Sigmoid colon (tissue), 7 donors: ENCODE measurements at places on chromosomes 1 and 21. TPM values are rescaled to one million over a fixed set of nuclear protein-coding genes. Genes with fewer than 3 reads are reported as not detected.

Gene ACTA1
- 0.36 TPM for total RNA-seq

Gene CSRP1
- 6,498 TPM for total RNA-seq

Gene KCNC4
- 6.4 TPM for total RNA-seq

Gene MACF1
- total RNA-seq, result 355 TPM

DNA sequence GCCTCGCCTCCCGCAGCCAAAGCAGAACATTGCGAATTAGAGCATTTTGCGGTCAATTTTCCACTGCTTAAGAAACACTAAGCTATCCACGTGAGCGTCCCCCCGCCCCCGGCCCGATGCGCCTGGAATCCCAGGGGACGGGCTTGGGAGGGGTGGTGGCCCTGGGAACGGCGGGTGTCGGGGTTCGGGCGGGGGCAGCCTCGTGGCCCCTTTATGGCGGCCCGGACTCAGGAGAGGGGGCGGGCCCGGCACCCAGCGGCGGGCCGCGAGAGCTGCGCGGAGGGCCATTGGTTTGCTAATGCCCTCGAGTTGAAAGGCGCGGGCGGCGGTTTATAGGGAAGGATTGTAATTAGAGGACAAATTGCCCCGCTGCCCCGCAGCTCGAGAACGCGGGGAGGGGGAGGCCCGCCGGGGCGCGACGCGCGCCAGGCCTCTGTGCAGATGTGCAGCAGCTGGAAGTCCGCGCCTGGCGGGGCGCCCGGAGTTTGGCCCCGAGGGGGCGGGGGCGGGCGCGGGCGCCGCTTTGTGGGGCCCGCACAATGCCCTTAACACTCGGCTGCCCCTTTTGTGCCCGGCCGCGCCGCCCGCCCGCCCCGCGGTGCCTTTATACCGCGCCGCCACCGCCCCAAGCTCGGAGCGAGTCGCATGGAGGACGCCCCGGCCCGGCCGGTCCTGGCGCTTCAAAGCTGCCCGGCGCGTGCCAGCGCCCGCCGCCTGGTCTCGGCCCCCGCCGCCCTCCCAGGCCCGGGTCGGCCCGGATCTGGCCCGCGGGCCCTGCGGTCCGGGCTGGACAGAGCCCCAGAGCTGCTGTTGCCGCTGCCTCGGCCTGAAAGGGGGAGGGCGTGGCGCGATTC, 1.9 kb upstream of the HES3 start:
- H3K27ac ChIP-seq, result no peak overlapping the region
- H3K36me3 ChIP-seq, result no peaks in the 10 kb centered on the region
- H3K27me3 ChIP-seq, result peaks cover 81% of the 10 kb centered on the region
- peaks cover 22% of the 10 kb centered on the region for H3K4me1 ChIP-seq

GRCh38 chr1:70222716-70223235, 1.6 kb downstream of the SRSF11 start:
- peak overlapping the region; percentile 72 for H3K4me3 ChIP-seq
- peak overlapping the region; percentile 94 for H3K27ac ChIP-seq
- DNase-seq, result no peak
- H3K36me3 ChIP-seq, result no peaks in the 10 kb centered on the region
- no peaks in the 10 kb centered on the region for H3K4me1 ChIP-seq

- H3K4me1 ChIP-seq, result no peaks in the 10 kb centered on the region
- H3K27me3 ChIP-seq, result no peaks in the 10 kb centered on the region
- H3K36me3 ChIP-seq, result peaks cover 3% of the 10 kb centered on the region
- DNase-seq, result no peak
- H3K4me3 ChIP-seq, result no peak overlapping the region
- H3K27ac ChIP-seq, result no peak overlapping the region
Measured at GRCh38 chr1:50505427-50505826, 82.2 kb upstream of the DMRTA2 start.

- H3K36me3 ChIP-seq, result no peaks in the 10 kb centered on the region
- no peaks in the 10 kb centered on the region for H3K27me3 ChIP-seq
- H3K4me1 ChIP-seq, result peaks cover 15% of the 10 kb centered on the region
- DNase-seq, result no peak
Measured at GRCh38 chr1:178628637-178629251, 96.3 kb upstream of the RALGPS2 start.

DNA sequence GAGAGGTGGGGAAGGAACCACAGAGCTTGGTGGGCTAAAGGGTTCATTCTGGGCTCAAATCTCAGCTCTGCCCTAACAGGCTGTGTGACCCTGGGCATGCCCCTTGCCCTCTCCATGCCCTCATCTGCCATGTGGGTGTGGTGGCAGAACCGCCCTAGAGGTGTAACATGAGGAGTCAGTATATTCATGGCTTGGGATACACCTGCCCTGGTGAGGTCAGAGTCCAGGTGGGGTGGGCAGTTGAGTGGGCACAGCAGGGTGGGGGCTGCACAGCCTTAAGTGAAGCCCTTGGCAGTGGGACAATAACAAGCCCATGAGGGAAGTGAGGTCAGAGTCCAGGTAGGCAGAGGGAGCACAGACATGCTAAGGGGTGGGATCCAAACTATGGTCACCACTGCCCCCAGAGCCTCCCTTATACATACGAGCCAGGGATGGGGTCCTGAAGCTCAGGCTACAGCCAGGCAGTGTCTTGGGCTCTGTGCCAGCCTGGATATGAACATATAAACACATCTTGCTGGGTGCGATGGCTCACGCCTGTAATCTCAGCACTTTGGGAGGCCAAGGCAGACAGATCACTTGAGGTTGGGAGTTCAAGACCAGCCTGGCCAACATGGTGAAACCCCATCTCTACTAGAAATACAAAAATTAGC, 59.0 kb upstream of the EFHD2 start:
- H3K4me1 ChIP-seq, result no peaks in the 10 kb centered on the region
- H3K36me3 ChIP-seq, result no peaks in the 10 kb centered on the region
- H3K27ac ChIP-seq, result no peak overlapping the region

- DNase-seq, result no peak
- peaks cover 99% of the 10 kb centered on the region for H3K4me1 ChIP-seq
- no peaks in the 10 kb centered on the region for H3K36me3 ChIP-seq
- peak overlapping the region; percentile 44 for H3K27ac ChIP-seq
- no peaks in the 10 kb centered on the region for H3K27me3 ChIP-seq
- H3K4me3 ChIP-seq, result no peak overlapping the region
Measured at GRCh38 chr1:164604541-164604940, 45.6 kb downstream of the PBX1 start.

DNA sequence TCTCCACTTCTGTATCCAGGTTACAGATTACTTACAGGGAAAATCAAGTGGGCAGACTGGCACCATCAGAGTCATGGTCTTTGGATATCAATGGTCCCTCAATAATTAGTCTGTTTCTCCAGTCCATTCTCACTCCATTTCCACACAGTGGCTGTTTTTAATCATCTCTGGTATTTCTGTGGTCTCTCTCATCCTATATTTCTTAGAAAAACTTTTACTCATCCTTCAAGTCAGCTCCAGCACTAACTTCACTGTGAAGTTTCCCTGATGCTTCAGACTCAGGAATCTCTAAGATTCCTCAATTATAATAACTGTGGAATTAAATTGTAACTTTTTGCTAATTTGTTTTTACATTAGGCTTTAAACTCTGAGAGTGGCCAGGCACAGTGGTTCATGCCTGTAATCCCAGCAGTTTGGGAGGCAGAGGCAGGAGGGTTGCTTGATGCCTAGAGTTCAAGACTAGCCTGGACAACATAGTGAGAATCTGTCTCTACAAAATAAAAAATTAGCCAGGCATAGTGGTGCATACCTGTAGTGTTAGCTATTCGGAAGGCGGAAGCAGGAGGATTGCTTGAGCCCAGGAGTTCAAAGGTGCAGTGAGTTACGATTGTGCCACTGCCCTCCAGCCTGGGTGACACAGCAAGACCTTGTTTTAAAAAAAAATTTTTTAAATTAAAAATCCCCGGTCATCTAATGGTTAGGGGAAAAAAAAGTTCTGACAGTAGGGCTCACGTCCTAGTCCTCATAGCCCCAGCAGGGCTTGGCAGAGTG, 10.6 kb downstream of the CD160 start:
- DNase-seq, result no peak
- no peak overlapping the region for H3K27ac ChIP-seq
- H3K4me3 ChIP-seq, result no peak overlapping the region

- no peaks in the 10 kb centered on the region for H3K36me3 ChIP-seq
- H3K27ac ChIP-seq, result no peak overlapping the region
- no peak overlapping the region for H3K4me3 ChIP-seq
- no peaks in the 10 kb centered on the region for H3K4me1 ChIP-seq
- H3K27me3 ChIP-seq, result no peaks in the 10 kb centered on the region
- DNase-seq, result no peak
Measured at GRCh38 chr1:65021795-65022194, 55.4 kb upstream of the JAK1 start.

- no peak overlapping the region for H3K27ac ChIP-seq
- no peak for DNase-seq
- H3K4me3 ChIP-seq, result no peak overlapping the region
- H3K27me3 ChIP-seq, result no peaks in the 10 kb centered on the region
- H3K36me3 ChIP-seq, result no peaks in the 10 kb centered on the region
Measured at GRCh38 chr1:91130256-91130985, 108.6 kb upstream of the ZNF644 start.

DNA sequence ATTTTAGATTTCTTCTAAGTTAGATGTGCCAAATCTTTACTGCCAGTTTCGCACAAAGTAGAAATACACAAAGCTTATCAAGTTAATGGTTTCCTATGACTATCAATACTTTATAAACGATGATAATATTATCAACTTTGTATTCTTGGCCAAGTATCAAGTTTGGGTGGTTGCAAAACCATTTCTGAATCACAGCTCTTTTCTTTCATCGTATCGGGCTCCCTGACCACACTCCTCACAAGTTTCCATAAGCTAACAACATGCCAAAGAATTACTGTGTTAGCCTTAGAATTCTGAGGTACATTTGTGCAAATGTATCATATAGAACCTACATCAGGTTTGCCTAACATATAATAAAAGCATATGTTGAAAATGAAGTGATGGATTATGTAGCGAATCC, 311.0 kb downstream of the KCTD3 start:
- H3K27me3 ChIP-seq, result no peaks in the 10 kb centered on the region
- H3K36me3 ChIP-seq, result no peaks in the 10 kb centered on the region
- H3K4me1 ChIP-seq, result no peaks in the 10 kb centered on the region
